ENCODE measurements at places on chromosomes 12 and 14.

DNA sequence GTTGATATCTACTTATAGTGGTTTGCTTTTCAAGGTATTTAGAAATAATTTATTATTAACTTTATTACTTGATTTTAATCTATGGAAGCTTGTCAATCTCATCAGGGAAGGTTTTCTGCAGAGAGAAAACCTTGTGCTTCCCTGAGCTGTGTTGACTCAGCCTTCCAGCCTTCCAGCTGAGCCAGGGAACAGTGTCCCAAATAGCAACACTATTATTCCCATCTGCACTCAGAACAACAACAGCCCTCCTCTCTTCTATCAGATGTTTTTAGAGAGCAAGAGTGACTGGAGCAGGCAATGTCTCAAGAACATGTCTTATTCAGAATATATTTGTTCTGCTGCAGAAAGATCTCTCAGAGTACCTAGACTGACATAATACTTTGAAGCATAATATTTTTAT lies 389.9 kb upstream of the GARIN6 start:
- no peak for DNase-seq

- DNase-seq = no peak
Measured at GRCh38 chr12:41304526-41304925, 116.4 kb downstream of the PDZRN4 start.

GRCh38 chr14:60722357-60723115 lies 1.6 kb downstream of the SIX4 start:
- DNase-seq = no peak

DNA sequence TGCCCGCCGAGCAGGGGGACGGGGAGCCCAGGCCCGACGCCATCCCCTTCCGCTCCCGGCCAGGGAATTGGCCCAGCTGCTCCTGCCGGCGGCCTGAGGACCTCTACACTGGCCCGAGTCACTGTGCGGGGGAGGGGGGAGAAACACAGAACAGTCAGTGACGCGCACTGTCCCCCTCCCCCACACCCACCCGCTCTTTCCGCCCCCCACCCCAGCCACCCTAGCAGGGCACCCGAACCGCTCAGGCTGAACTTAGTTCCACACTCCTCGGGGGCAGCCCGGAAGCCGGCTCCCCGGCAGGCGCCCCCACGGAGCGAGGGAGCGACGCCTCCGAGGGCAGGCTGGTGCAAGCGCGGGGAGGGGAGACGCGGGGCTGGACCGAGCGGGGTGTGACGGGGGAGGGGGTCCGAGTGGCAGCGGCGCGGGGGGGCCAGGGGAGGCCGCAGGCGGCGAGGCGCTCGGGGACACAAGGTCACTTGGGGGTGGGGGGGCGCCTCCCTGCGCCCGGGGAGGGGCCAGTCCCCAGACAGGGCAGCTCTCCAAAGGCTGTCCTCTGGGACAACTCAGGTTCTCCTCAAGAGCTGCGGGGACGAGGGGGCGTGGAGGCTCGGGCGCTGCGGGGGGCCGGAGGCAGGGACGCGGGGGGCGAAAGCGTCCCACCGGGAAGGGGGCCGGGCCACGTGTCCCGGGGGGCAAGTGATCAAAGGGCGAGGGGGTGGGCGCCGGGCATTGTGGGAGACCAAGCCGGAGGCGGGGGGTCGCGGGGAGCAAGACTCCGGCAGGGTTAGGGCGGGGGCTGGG lies 648 bp downstream of the CHD4 start:
- DNase-seq = no peak

DNA sequence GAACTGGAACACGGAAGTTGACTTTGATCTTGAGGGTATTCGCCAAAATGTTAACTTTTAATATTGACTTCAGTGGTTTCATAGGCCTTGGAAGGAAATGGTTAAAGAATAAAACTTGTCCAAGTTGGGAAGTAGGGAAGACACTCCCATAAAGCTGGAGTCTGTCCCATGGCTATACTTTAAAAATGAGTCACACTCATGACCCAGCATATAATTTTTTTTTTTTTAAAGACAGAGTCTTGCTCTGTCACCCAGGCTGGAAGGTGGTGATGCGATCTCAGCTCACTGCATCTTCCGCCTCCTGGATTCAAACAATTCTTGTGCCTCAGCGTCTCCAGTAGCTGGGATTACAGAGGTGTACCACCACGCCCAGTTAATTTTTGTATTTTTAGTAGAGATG lies 19.6 kb downstream of the TMPRSS12 start:
- DNase-seq = peak; percentile 12

DNA sequence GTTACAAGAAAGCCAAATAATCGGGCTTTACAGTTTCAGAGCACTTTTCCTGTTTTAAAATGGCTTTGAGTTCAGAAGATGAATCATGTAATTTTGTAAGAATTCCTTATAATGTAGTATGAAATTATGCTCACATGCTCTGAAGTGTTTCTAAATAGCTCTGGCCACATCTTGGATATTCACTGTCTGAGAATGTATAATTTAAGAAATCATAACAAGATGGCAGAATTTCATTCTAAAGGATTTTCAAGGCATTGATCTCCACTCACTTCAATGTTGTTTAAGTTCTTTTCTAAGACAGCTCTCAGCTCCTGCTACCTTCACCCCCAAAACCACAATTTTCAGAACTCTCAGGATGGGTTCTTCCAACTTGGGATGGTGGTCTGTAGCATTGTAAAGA lies 180.1 kb downstream of the DACT1 start:
- no peak for DNase-seq

DNA sequence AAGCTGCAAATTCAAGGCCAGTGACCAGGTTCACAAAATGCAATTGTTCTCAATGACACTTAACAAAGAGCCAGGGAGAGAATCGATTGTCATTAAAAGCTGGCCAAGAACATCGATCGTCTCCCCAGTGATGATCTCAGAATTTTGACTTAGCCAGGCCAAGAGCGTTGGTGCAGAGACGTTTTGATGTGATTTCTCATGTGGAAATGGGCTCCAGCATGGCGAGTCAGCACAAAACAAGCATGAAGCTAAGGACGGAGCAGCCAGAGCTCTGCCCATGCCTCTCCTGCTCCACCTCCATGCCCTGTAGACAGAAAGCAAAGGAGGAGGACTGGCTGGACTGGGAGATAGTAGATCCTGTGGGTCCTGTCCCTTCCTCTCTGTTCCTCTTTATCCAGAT lies 270.8 kb downstream of the FOXN3 start:
- DNase-seq = no peak

DNA sequence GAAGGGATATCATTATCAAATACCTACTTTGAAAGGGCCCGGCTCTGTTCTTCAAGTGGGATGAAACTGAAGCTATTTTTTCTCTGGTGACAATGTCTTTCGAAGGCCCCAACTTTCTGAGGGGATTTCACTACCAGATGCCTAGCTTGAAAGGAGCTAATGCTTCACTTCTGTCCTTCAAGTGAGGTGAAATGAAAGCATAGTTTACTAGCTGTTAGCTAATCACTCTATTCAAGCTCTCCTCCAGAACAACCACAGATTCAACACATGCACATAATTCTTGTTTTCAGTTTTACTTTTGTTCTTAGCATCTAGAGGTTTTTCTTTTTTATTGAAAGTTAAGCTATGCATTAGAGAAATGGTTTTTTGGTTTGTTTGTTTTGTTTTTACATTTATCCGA lies 571.4 kb downstream of the NOVA1 start:
- DNase-seq = no peak

GRCh38 chr14:83624541-83624940 lies 1905.4 kb upstream of the FLRT2 start:
- DNase-seq = no peak

GRCh38 chr12:25962932-25963525 lies 4.5 kb downstream of the RASSF8 start:
- no peak for DNase-seq

- DNase-seq = peak; percentile 21
Measured at GRCh38 chr14:24678801-24679247, 44.8 kb upstream of the GZMB start.

DNA sequence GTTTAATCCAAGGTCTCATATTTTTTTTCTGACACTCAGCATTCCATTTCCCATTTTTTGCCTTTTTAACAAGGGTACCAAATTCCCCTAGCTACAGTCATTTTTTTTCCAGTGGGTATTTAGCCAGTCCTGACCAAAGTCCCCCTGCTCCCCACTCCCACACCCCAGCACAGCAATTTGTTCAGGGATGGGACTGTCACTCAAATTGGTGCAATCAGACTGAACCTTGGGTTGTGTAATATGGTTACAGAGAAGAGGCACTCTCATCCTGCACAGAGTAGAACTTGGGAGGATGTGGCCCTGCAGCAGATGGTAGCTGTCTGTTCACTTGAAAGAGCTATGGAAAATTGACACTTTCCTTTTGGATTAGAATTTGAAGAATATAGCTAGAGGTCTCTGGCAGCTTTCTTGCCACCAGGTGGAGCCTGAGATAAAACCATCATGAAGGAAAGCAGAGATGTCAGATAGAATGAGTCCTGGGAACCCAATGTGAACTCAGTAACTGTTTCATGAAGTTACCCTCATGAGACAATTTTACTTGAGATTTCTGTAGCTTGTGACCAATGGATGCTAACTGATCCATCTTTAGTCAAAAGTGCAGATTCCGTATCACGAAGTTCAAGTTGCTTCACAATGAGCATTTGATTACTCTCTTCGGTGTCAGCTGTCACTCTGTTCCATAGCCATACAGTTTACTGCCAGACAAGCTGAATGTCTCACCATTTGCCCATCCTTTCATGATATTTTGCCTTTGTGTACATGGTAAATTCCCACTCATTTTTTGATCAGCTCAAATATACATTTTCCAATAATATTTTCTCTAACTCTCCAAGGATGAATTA lies 394.0 kb upstream of the SYT1 start:
- no peak for DNase-seq

GRCh38 chr12:6899837-6900519 lies 4.6 kb upstream of the LRRC23 start:
- no peak for DNase-seq

- no peak for DNase-seq
Measured at GRCh38 chr12:108933949-108934348, 54.1 kb downstream of the DAO start.

DNA sequence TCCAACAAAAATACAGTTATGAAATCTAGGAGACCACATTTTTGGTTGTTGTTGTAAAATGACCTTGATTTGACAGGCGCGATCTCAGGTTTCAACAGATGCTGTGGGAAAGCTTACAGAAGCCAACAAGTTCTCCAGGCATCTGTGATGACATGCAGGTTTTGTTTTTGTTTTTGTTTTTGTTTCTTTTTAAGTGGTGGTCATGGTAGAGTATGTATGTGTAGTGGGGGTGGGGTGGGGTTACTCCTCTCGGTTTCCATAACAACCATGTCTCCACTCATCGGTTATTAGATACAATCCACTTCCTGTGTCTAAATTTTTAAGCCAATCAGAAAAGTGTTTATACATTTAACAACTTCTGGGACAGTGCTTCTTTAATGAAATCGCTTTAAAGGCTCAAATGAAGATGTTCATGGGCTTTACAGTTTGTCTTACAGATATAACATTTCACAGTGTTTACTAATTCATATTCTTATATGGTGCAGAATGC lies 199.9 kb upstream of the FOXN3 start:
- DNase-seq = peak; percentile 11

DNA sequence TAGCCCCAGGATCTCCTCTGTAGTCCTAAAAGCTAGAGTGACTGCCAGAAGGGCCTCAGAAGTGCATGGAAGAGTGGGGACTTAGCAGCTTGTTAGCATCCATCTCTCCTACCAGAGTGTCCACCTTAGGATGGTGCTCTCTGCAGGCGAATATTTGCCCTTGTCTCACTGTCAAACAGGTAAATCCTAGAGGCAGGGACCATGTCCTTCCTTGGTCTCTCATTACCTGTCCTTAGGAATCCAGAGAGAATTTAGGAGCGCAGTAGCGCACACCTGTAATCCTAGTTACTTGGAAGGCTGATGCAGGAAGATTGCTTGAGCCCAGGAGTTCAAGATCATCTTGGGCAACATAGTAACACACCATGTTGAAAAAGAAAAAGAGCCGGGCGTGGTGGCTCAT lies 21.4 kb downstream of the AGAP2 start:
- DNase-seq = no peak

GRCh38 chr12:42213954-42214426 lies 24.1 kb downstream of the YAF2 start:
- DNase-seq = no peak

- DNase-seq = no peak
Measured at GRCh38 chr14:67928375-67928774, 108.8 kb downstream of the RAD51B start.

DNA sequence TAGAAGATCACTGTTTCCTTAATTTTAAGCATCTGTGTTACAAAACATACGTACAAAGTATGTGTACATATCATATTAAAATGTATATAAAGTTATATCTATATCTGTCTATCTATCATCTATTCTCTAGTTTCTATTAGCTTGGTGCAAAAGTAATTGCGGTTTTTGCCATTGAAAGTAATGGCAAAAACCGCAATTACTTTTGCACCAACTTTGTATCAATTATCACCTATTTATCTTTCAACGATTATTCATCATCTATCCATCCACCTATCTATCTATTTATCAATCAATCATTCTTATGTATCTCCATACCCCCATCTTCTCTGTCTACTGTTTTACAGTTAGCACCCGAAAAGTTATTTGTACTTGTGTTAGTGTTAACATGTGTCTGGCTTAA lies 447.6 kb downstream of the NRXN3 start:
- no peak for DNase-seq

DNA sequence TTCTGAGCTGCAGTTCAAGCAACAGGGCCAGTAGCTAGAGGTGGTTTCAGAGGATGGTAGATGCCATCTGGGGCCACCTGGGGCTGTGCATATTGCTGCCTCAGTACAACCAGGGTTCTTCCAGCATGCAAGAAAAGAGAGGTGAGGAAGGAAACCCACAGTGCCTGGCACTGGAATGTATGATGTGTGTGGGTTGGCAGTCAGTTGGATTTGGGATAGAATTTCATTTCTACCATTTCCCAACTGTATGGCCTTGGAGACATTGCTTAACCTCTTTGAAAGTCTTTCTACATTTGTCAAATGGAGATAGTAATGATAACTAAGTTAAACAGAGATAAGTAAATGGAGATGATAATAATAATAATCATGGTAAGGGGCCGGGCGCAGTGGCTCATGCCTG lies 10.2 kb upstream of the LRRC10 start:
- DNase-seq = no peak

GRCh38 chr12:31308116-31308515 lies 17.8 kb downstream of the SINHCAF start:
- no peak for DNase-seq

DNA sequence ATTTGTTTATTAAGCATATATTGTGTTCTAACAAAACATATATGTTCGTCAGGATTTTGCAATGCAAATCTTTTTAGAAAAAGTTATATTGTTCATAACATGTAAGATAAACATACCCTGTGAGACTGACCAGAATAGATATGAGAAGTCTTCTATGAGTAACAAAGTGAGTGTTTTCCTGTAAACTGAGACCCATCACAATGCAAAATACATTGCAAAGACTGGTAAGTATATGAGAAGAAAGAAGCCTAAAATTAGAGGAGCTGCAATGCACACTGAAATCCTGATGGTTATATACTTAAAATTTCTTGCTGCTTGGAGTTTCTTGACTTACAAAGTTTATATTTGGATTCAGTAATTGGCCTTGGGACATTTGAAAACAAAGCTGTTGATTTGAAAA lies 6.0 kb downstream of the HMGA2 start:
- no peak for DNase-seq

- no peak for DNase-seq
Measured at GRCh38 chr14:100680439-100681051, 46.1 kb upstream of the DLK1 start.

Data from GM04503 (cell line).